Activated CD8-positive, alpha-beta memory T cell treated with anti-CD3 and anti-CD28 coated beads, Interleukin-2, amount 10 ng/mL, durations not matched to agents 7 days and 5 days (primary cell): ENCODE measurements at places on chromosomes 16 and 17. TPM values are rescaled to one million over a fixed set of nuclear protein-coding genes. Genes with fewer than 3 reads are reported as not detected.
A peak's percentile ranks its signal among the peaks of the same experiment; 100 is the strongest.

The CDIP1 gene
- 45.2 TPM for total RNA-seq

The SRSF2 gene
- total RNA-seq, result 471 TPM

GRCh38 chr17:51814521-51814920, 344.0 kb downstream of the CA10 start:
- H3K27me3 ChIP-seq, result no peaks in the 10 kb centered on the region
- H3K4me1 ChIP-seq, result no peaks in the 10 kb centered on the region
- DNase-seq, result no peak
- no peaks in the 10 kb centered on the region for H3K36me3 ChIP-seq

- no peak overlapping the region for H3K4me3 ChIP-seq
- H3K36me3 ChIP-seq, result no peaks in the 10 kb centered on the region
- DNase-seq, result no peak
- H3K4me1 ChIP-seq, result no peaks in the 10 kb centered on the region
- H3K27ac ChIP-seq, result no peak overlapping the region
Observed at GRCh38 chr17:40209404-40210093, 9.6 kb upstream of the WIPF2 start.

DNA sequence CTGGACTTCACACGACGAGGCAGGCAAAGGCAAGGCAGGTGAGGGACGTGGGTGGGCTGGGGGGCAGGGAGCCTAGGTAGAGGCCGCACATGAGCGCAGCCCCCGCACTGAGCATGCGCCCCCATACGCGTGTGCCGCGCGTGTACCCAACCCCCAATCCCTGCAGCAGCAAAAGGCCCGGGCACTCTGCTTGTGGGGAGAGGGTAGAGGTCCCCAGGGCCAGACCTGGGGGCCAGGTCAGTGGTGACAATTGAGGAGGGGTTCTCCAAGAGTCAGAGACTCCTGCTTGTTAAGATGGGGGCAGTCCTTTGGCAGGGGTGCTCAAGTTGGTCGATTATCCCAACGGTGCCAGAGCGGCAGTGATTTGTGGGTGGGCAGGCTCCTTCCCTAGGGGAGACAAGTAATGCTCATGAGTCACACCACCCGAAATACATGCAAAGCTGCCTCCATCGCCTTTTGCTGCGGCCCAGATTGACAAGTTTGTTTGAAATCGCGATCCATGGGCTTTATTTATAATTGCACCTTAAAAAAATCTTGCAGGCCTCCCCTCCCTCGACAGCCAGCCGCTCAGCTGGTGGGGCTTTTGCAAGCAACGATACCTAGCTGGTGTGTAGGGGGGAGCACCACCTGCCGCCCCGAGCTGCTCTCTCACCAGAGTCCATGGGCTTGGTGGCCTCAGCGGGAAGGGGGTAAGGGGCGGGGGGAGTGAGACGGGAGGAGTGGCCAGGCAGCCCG, 1.1 kb upstream of the GIT1 start:
- H3K36me3 ChIP-seq, result no peaks in the 10 kb centered on the region
- H3K4me3 ChIP-seq, result peak overlapping the region; percentile 86
- DNase-seq, result no peak
- H3K27me3 ChIP-seq, result no peaks in the 10 kb centered on the region
- H3K27ac ChIP-seq, result peak overlapping the region; percentile 87
